ENCODE measurements at places on chromosomes 1 and 21.

- peak; percentile 91 for DNase-seq
Measured at GRCh38 chr1:240312872-240313271, 221.2 kb downstream of the FMN2 start.

DNA sequence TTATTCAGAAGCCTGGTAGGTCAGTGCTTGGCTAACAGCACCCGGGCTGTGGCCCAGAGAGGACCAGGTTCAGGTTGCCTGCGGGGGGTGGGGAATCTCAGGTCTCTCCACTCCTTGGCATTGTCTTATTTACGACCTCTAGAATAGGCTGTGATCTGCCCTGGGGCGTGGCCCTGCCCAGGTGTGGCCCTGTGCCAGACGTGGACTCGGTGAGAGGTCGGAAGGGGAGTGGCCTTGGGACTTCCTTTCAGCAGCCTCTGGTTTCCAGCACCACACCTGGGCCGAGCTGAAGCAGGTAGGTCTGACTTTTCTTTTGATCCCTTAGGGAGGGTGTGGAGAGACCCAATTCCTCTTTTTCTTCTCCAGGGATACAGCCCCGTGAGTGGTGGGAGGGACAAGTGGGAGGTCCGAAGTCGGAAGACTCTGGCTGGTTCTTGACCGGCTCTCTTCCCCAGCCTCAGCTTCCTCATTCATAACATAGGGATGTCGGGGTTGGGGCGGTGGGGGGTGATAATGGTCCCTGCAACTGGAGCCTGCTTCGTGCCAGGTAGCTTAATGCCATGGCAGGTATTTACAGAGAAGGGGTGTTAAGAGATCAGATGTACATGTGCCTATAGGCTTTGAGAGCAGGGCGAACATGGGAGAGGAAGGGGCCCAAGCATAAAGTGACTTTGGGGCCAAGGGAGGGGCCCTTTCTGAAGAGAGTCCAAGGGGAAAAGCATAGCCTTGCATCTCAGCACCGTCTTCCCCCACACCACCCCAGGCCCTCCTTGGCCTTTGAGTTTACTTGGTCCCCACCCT lies 16.5 kb downstream of the ACOT11 start:
- DNase-seq, result no peak

DNA sequence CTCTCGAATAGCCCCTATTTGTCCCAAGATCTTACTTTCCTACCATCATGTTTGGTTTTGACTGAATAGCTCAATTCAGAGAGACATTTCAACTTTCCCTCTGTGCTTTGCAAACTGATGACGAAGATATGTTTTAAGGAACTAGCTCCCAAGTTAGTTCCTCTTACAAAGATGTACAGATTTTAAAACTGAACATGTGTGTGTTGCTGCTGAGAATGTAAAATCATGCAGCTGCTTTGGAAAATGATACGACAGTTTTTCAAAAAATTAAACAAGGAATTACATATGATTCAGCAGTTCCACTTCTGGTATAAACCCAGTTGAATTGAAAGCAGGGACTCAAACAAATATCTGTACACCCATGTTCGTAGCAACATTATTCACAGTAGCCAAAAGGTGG lies 33.6 kb downstream of the KIF26B start:
- DNase-seq, result no peak

DNA sequence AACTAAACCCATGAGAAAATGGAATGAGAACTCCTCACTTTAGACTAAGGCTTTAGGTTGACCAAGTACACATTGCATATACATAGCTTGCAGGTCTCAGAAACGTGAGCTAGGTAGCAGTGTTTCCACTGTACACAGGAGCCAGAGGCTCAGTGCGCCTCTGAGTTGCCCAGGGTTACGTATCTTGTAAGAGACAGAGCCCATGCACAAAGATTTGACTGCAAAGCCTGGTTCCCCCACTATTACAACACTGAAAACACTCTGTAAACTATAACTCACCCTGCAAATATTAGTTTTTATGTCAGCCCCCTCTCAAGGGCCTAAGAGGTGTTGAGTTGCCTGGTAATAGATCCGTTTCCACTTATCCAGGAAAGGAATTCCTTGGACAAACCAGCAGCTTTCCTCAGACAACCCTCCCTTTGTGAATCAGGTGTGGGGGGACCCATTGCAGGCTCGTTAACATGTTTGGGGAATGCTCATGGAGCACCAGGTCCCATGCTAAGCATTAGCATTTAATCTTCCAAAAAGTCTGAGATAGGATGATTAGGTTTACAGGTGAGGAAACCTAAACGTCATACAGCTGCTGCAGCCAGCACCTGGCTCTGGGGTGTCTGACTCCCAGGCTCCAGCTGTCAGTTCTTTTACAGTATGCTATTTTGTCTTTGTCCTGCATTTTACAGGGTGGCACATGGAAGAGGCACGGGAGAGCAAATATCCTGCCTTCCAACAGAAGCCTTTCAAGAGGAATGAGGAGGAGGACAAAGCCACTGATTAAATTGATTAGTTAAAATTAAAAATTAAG lies 25.7 kb downstream of the TENT5C start:
- no peak for DNase-seq

GRCh38 chr1:236395947-236396664 lies 2.0 kb downstream of the EDARADD start:
- DNase-seq, result no peak

GRCh38 chr1:89608319-89608983 lies 24.5 kb upstream of the LRRC8C start:
- no peak for DNase-seq

Data from fibroblast of upper back skin (primary cell).